ENCODE measurements at places on chromosomes 16 and 17.
A peak's percentile ranks its signal among the peaks of the same experiment; 100 is the strongest.

GRCh38 chr16:89847940-89848297, 19.6 kb downstream of the SPIRE2 start:
- DNase-seq: no peak

GRCh38 chr16:56423584-56424403, 1.6 kb downstream of the AMFR start:
- DNase-seq: no peak

DNA sequence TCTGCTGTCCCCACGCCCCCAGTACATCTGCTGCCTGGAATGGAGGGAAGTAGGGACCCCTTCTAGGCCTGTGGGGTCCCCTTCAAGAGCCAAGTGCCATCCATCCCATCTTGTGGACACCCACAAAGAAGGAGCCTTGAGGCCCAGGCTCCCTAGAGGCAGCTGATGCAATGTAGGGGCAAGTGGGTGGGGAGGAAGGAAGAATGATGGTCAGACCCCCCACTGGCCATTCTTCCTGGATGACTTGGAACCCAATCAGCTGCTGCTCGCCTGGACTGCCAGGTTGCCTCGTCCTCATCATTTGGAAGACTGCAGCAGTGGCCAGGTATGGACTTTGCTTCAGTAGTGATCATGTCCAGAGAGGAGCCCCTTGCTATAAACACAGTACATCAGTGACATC, 48.9 kb downstream of the SMPD3 start:
- DNase-seq: peak; percentile 18

- no peak for DNase-seq
These were observed 83.7 kb upstream of the ZNF750 start for GRCh38 chr17:82923366-82924113.

DNA sequence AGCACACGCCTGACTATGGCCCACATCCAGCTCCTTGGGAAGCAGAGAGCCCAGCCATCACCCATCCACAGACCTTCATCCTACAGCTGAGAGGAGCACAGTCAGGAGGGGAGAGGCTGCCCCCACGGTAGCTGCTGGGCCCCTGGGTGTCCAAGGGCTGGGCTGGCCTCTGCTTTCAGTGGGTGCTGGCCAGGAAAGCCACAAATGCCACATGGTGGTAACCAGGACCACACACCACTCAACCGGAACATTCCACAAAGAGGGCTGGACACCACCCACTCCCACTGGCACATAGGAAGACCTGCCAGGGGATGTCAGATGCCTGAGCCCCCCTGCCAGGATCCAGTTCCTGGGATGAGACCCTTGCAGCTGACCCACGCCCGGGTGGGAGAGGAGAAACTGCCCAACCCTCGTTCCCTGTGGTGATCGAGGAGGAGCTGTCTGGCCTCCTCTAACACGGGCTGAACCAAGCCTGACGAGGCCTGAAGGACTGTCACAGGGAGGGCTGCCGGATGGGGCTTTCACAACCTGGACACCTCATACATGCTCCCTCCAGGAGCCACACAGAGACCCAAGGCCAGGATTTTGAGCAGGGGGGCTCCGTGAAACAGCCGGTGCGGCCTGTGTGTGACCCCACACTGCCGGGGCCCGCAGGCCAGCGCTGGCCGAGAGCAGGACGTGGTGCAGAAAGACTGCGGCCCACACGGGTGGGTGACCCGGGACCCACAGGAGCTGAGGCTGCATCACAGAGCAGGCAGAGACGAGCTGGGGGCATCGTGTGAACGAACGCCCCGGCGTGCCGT, 30.7 kb downstream of the PIEZO1 start:
- no peak for DNase-seq

DNA sequence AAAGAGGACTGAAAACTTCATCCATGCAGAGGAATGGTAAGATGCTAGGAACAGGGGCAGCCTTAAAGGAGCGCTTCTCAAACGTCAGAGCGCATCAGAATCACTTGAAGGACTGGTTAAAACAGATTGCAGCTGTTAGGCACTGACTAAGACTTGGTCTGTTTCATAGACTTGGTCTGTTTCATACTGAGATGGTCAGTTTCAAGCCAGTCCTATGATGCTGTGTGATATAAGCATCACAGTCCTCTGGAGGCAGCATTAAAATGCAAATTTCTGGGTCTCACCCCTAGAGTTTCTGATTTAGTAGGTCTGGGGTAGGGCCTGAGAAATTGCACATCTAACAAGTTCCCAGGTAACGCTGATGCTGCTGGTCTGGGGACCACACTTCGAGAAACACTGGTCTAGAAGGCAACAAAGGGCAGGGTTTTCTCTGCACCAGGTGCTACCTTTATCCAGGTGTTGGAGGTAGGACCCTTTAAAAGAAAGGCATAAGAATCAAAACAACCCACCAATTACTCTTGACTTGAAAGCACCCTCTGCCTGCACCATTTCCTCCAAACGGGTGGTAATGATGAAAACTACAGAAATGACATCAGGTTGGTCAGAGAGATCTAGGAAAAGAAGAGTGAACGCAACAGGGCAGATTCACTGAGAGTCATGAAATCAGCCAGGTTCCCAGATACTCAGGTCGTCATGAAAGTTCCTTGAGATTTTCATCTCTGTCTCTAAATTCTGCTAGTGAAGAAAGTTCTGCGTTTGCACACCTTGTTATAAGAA, 95.0 kb upstream of the RCVRN start:
- no peak for DNase-seq

GRCh38 chr16:4263504-4264436, 9.1 kb downstream of the TFAP4 start:
- no peak for DNase-seq

GRCh38 chr16:31167315-31167714, 12.6 kb upstream of the FUS start:
- DNase-seq: no peak

DNA sequence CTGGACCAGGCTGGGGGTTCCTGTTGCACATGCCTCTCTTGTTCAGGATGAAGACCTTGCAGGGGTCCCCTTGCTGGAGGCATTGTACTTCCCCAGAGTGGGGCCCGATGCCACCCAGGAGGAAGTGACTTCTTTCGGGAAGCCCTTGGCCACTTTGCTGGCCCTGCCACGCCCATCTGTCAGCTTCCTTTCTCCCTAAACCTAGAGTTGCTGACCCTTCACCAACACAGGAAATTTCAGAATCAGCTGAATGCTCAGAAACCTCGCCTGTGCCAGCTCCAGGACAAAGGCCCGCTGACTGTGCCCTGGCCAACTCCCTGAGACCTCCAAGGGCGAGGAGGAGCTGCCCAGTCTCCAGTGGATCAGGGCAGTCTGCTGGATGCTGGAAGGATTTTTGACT, 26.7 kb downstream of the WNT9B start:
- DNase-seq: no peak

- peak; percentile 80 for DNase-seq
These were observed 2.9 kb upstream of the IFI35 start for GRCh38 chr17:43003542-43004172.

GRCh38 chr16:2795395-2796143, 2.7 kb upstream of the PRSS41 start:
- DNase-seq: peak; percentile 86

GRCh38 chr17:19341641-19342610, 20.6 kb downstream of the B9D1 start:
- DNase-seq: no peak

- DNase-seq: peak; percentile 47
These were observed 12.2 kb upstream of the LONP2 start for GRCh38 chr16:48231727-48232492.

GRCh38 chr17:43846221-43846712, 709 bp upstream of the CD300LG start:
- peak; percentile 69 for DNase-seq

DNA sequence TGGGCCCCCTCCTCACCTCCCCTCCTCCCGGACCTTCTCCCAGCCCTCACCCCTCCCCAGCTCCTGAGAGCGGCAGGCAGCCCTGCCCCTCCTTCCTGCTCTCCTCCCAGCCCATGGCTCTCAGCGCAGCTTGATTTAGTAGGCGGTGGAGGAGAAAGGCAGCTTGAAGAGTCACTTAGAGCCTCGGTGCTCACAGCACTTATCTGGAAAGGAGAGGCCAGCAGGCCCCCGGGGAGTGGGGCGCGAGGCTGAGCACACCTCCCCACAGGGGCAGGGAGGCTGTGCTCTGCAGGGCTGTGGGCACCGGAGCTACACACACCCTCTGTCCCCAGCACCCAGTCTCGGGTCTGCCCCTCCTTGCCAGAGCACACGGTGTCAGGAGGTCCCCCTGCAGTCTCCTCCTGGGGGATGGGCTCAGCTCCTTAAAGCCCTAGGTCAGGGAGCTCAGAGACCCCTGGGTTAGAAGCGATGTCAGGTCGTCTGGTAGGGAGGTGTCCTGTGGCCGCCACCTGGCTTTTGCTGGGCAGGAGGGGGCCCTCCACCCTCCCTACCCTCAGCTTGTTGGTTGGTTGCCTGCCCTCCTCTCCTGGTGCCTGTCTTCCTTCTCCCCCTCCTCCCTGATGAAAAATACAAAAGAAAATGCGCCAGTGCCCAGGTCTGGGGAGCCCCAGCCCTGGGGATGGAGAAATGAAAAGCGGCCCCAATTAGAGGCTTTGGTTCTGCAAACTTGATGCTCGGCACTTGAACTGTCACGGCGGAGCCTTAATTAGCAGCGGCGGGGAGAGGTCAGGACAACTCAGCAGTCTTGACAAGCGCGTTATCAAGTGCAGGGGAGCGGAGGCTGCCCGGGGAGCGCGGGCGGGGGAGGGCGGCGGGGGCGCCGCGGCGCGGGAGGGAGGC, 151.1 kb upstream of the GSE1 start:
- DNase-seq: peak; percentile 30

DNA sequence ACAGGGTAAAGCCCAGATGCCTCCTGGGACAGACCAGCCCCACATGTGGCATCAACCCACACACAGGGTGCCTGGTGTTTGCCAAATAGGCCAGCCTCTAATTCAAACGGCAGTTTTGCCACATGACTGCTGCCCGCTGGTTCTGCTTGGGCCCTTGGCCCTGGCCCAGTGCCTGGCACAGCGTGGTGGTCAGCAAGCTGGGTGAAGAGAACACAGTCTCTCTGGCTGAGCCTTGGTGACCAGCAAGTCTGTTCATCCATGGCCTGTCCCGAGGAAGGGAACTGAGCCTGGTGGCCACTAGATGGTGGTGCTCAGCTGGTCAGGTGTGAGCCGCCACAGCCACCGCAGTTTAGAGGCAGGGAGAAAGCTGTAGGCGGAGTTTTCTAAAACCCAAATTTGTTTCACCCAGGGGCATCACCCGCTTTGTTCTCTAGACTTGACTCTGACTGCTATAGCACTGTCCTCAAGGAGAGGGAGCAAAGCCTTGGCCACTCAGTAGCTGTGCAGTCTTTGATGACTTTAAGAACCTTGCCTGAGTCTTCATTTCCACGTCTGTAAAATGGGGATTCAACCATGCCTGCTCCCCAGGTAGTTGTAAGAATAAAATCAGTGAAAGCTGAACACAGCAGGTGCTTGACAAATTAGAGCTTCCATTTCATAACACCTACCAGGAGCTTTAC, 4.7 kb upstream of the GFAP start:
- DNase-seq: peak; percentile 86

Data from A172 (cell line).